ENCODE measurements at places on chromosomes 7 and 10.

DNA sequence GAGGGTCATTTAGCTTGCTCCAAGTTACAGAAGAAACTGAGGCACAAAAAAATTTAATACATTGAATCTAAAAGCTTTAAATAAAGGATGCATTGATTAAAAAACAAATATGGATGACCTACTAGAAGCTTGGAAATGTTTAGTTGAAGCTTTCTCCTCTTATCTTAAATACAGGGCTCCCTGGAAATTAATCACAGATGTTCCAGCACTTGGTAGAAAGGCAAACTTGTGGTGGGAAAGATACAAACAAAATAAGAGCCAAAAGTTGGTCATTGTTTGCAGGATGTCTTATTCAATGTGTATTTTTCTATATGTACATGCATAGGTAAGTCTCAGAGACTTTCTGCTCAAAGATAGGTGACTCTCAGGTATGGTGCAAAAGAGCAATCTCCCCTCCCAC is 40.7 kb upstream of the LYZL1 start:
- DNase-seq, result no peak

- peak; percentile 54 for DNase-seq
These were observed 121.9 kb downstream of the PTPRZ1 start for GRCh38 chr7:121994625-121995410.

GRCh38 chr10:75633568-75633967 is 202.1 kb downstream of the LRMDA start:
- no peak for DNase-seq

- no peak for DNase-seq
These were observed 8.8 kb upstream of the DUSP5 start for GRCh38 chr10:110488940-110489339.

- DNase-seq, result no peak
These were observed 48.4 kb upstream of the CUL1 start for GRCh38 chr7:148650232-148650858.
